ENCODE measurements at places on chromosomes 2 and 18.

- DNase-seq: no peak
These were observed 2.4 kb upstream of the TMEM178A start for GRCh38 chr2:39663187-39663930.

- DNase-seq: no peak
These were observed 28.0 kb upstream of the COX5B start for GRCh38 chr2:97617911-97618310.

- DNase-seq: no peak
These were observed 15.0 kb upstream of the POLI start for GRCh38 chr18:54254265-54254758.

- DNase-seq: no peak
These were observed 44.0 kb downstream of the SDC1 start for GRCh38 chr2:20180676-20181648.

Measured in activated CD4-positive, alpha-beta T cell treated with anti-CD3 and anti-CD28 coated beads for 1 hour (primary cell).